ENCODE measurements at places on chromosomes 1 and 21.

GRCh38 chr1:205337481-205337880, 15.9 kb upstream of the NUAK2 start:
- DNase-seq, result no peak

- DNase-seq, result no peak
Measured at GRCh38 chr1:206100226-206100815, 16.9 kb downstream of the AVPR1B start.

GRCh38 chr1:12614402-12615158, 3.4 kb downstream of the DHRS3 start:
- DNase-seq, result no peak

- no peak for DNase-seq
Measured at GRCh38 chr21:17866590-17866989, 47.4 kb upstream of the C21orf91 start.

- no peak for DNase-seq
Measured at GRCh38 chr1:235075048-235075776, 53.4 kb downstream of the TOMM20 start.

DNA sequence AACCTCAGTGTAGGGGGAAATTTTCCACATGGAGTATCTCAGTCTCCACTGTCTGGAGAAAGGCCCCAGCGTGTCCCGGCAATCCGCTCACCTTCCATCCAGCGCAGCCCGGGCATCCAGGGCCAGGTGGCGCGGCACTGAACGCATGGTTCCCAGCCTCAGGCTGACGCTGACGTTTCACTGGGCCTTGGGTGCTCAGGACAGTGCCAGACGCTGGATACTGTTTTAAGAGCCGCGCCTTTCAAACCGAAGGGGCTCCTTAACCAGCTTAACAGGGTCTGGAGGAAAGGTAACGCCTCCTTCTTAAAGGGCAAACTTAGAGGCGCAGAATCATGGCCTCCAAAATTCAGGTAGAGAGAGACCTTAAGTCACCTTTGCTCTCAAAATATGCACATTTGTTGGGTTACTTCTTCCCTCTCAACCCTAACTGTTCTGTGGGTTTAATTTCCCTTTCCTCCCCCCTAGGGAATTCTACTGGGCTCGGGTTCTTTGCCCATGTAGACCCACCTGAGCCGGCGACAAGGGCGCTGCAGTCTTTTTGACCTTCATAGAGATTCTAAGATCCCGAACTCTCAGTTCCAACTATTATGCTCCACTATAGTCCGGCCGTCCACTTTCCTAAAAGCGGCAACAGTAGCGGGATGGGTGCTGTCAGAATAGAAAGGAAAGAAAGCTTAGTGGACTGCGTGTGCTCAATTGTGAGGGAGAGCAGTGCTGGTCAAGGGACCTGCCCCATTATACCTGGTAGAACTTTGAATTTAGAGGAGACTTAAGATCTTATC, 3.5 kb upstream of the LHX9 start:
- no peak for DNase-seq

- DNase-seq, result no peak
Measured at GRCh38 chr1:244647819-244648218, 5.1 kb upstream of the DESI2 start.

GRCh38 chr1:61892977-61893376, 150.7 kb downstream of the PATJ start:
- no peak for DNase-seq

DNA sequence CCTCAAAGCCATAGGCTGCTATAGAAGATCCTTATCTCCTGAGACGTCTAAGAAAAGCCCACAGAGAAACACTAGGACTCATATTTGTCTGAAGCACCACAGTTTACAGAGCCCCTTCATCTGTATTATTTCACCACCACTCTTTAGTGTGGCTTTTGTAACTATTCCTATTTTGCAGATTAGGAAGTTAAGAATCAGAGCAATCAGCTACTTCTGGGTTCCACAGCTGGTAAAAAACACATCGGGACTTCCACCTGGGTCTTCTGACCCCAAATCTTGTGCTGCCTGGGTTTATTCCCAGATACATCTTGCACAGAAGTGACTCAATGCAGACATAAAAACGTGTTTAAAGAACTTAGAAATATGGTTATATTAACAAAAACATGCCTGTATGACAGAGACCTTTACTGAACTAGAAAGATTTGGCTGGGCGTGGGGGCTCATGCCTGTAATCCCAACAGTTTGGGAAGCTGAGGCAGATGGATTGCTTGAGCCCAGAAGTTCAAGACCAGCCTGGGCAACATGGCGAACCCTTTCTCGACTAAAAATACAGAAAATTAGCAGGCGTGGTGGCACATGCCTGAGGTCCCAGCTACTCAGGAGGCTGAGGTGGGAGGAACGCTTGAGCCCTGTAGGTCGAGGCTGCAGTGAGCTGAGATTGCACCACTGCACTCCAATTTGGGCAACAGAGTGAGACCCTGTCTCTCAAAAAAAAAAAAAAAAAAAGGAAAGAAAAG, 40.9 kb downstream of the ELK4 start:
- DNase-seq, result no peak

DNA sequence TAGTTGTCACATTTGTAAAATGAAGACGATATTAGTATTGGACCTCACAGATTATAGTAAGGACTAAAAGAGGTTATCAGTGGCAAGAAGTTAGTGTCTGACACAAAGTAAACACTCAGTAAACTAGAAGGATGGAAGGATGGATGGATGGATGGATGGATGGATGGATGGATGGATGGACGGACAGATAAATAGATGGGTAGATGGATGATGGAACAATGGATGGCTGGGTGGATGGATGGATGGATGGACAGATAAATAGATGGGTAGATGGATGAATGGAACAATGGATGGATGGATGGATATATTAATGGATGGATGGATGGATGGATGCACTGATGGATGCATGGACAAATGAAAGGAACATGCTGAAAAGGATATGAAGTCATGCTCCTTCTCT, 22.3 kb upstream of the KAZN start:
- DNase-seq, result no peak

DNA sequence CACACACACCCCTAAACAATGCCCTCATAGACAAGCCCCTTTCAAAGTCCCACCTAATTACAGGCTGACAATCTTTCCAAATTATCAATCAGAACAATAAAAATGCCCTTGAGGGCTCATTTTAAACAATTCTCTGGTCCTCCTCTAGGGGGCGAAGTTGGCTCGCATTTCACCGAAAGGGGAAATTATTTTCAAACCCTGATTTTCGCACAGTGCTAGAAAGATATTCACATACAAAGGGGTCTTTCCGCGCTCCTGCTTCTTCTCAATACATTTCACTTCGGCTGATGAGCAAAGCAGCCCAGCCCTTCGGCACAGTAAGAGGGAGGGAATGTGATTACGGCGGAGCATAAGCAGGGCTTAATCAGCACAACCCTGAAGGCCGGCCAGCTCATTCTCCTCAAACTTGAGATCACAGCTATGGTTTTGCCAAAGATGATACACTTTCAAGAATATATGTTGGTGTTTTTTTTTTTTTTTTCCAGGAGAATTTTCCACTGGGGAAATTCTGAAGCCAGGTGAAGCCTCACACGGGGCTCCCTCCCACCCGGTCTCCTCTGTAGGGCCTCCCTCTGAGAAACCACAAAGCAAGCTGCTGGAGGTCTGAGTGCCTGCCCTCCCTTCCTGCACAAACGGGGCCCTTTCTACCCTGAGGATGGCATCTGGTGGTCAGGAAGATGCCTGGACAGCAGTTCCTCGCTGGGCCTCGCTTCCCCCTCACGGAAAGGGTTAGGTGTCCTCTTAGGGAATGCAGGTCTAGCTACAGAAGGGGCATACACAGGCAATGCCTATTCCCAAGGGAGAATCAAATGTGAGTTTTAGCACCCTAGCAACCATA, 66.9 kb downstream of the GNG12 start:
- peak; percentile 22 for DNase-seq

- DNase-seq, result no peak
Measured at GRCh38 chr1:41627491-41628280, 143.2 kb upstream of the EDN2 start.

DNA sequence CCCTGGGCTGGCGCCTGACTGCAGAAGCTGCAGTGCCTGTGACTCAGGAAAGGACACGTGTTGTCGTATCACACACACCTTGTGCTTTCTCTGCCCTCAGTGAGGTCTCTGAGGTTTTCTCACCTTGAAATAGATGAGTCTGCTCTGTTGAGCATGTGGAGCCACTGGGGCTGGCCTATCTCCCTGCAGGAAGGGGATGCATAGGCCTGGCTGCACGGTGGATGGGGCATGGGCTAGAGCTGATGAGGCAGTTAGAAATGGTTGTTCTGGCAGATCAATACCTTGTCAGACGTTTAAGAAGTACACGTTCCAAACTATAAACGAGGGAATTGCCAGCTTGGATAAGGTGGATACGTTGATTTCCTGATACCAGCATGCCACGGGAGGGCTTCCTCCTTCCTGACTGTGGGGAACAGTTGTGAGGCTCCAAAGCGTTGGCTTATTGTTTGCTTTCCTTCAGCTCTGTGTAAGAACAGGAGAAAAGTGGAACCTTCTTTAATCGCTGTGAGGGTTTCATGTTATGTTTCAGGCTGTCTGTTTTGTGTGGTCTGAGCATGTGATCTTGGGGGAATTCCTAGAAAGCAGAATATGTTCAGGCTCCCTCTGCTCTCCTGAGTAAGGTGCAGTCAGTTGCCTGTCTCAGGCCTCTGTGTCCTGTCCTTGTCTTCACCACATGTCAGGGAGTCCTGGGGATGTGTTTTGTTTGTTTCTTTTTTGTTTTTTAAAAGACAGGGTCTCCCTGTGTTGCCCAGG, 44.8 kb downstream of the PCNT start:
- DNase-seq, result no peak

GRCh38 chr1:13549521-13549920, 34.1 kb upstream of the PDPN start:
- no peak for DNase-seq

GRCh38 chr1:119141020-119141424, 569 bp upstream of the WARS2 start:
- DNase-seq, result peak; percentile 62

DNA sequence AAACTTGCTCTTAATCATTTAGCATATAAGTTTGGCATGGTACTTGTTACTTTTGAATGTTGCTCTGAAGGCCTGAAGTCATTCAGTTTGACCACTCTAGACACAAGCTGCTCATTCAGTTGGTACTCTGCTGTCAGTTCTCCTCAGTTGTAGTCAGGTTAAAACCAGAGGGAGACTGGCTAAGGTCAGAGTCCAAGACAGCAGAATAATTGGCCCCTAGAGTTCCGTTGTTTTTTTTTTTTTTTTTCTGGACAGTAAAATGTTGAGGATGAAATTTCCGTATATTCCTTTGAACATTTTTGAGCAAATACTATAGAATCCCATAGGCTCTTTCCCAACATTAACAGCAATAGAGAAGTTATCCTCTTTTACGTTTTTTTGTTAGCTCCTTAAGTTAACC, 9.4 kb downstream of the ZBTB40 start:
- DNase-seq, result no peak

Measured in NCI-H526 (cell line).